ENCODE measurements at places on chromosomes 1 and 21.

GRCh38 chr1:114118351-114118990, 35.2 kb downstream of the SYT6 start:
- DNase-seq: no peak

- no peak for DNase-seq
Observed at GRCh38 chr1:181091309-181092040, 3.0 kb downstream of the IER5 start.

GRCh38 chr1:31029026-31029425, 36.5 kb downstream of the PUM1 start:
- no peak for DNase-seq

DNA sequence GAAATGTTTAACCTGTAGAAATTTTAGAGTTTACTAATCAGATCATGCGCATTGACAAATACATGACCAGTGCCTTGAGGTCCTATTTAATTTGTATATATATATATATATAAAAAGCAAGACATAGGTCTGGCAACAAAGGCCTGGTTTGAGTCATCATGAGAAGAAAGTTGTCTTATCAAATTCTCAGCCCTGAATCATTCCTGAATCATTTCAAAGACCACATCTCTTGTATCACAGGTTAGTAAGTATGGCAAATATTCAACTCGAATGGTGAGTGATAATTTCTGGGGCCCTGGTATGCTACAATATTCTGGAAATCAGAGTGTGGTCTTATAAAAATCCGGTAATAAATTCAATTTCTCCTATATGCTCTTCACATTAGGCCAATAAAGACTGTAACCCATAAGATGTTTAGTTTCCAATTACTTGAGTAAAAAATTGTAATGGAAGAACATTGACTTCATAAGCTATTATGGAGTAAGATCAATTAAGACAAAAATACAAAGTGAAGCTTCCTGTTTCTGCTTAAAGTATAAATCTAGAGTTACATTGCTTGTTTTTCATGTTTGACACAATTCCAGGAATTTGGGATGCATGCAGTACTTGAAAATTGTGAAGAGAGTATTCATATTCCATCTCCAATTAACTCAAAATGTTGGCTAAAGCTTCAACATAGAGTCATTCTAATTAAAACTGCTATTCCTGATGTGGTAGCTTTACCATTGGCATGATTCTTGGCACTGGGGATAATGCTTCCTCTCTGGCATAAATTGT, 309.4 kb downstream of the BRINP3 start:
- DNase-seq: no peak

All from DMS79 treated with DMSO at 0.1 percent for 48 hours (cell line).